ENCODE measurements at places on chromosomes 1 and 21. TPM values are rescaled to one million over a fixed set of nuclear protein-coding genes. Genes with fewer than 3 reads are reported as not detected.
A peak's percentile ranks its signal among the peaks of the same experiment; 100 is the strongest.

PLA2G2D gene
- not detected for total RNA-seq

- H3K4me1 ChIP-seq: peaks cover 35% of the 10 kb centered on the region
- DNase-seq: no peak
- H3K27me3 ChIP-seq: no peaks in the 10 kb centered on the region
- peak overlapping the region; percentile 94 for H3K27ac ChIP-seq
- H3K36me3 ChIP-seq: no peaks in the 10 kb centered on the region
Observed at GRCh38 chr1:222813866-222814535, 838 bp upstream of the DISP1 start.

TRIM45 gene
- 7.1 TPM for total RNA-seq

DNA sequence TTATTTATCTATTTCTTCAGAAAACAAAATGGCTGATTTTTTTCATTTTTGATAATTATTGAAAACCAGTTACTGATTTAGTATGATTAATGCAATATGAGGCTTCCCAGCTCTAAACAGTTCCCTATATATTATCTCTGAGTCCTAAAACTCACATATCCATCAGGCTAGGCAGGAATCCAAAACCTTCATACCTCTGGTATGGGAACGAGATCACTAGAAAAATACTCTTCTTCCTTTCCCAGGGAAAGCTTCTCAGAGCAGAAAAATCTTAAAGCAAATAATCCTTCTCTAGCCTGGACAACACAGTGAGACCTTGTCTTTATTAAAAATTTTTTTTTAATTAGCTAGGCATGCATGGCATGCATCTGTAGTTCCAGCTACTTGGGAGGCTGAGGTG, 42.5 kb downstream of the KDM5B start:
- H3K27me3 ChIP-seq: no peaks in the 10 kb centered on the region
- no peak overlapping the region for H3K27ac ChIP-seq
- no peak for DNase-seq

HP1BP3 gene
- total RNA-seq: 189 TPM

GRCh38 chr1:113166473-113166872, 93.5 kb downstream of the LRIG2 start:
- no peak overlapping the region for H3K4me3 ChIP-seq
- H3K27ac ChIP-seq: no peak overlapping the region
- no peaks in the 10 kb centered on the region for H3K27me3 ChIP-seq
- no peaks in the 10 kb centered on the region for H3K36me3 ChIP-seq

- no peaks in the 10 kb centered on the region for H3K36me3 ChIP-seq
- no peak overlapping the region for H3K4me3 ChIP-seq
- H3K27ac ChIP-seq: no peak overlapping the region
- no peaks in the 10 kb centered on the region for H3K4me1 ChIP-seq
- no peak for DNase-seq
- no peaks in the 10 kb centered on the region for H3K27me3 ChIP-seq
Observed at GRCh38 chr1:53631622-53632310, 107.2 kb downstream of the GLIS1 start.
